ENCODE measurements at places on chromosomes 13 and 19.

GRCh38 chr19:4971424-4971793 lies 2.5 kb downstream of the KDM4B start:
- H3K4me3 ChIP-seq = peak overlapping the region; percentile 71
- DNase-seq = peak; percentile 59
- H3K27ac ChIP-seq = peak overlapping the region; percentile 83
- H3K36me3 ChIP-seq = no peaks in the 10 kb centered on the region
- peaks cover 76% of the 10 kb centered on the region for H3K4me1 ChIP-seq

DNA sequence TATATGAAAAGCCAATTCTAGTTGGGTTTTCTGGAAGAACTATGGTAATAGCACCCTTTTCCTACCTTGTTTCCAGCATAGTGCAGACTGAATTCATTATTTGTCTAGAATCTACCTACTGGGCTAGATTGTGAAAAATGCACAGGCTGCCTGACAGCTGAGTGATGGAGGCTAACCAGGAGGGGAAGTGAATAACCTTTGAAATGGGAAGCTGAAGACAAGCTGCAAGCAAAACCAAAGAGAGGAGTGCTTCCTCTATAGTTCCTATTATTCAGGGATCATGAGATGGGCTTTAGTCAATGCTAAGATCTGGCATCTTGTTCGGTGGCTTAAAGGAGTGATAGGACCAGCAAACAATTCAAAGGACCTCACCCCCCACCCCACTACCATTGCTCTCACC lies 26.9 kb downstream of the MZT1 start:
- no peak overlapping the region for H3K27ac ChIP-seq
- H3K4me1 ChIP-seq = no peaks in the 10 kb centered on the region
- no peaks in the 10 kb centered on the region for H3K27me3 ChIP-seq

GRCh38 chr13:20505405-20506366 lies 20.0 kb downstream of the CRYL1 start:
- H3K4me1 ChIP-seq = no peaks in the 10 kb centered on the region
- no peaks in the 10 kb centered on the region for H3K27me3 ChIP-seq
- no peak overlapping the region for H3K4me3 ChIP-seq
- DNase-seq = no peak

DNA sequence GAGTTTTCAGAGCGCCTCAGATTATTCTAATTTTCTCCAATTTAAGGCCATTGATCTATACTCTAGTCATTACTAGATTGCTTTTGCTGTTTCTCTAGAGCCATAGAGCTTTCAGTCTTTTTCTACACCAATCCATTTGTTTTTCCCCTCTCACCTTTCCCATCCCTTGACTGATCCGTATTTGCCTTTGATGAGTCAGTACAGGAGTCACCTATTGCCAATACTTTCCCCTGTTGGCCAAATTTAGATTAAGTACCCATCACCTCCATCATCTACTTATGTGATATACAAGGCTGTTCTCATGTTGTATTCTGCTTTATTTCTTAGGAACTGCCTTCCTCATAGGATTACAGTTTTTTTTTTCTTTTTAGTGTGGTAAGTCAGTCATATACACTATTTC lies 463.2 kb downstream of the KLF12 start:
- no peaks in the 10 kb centered on the region for H3K27me3 ChIP-seq
- H3K36me3 ChIP-seq = no peaks in the 10 kb centered on the region
- H3K27ac ChIP-seq = no peak overlapping the region
- H3K4me3 ChIP-seq = no peak overlapping the region

DNA sequence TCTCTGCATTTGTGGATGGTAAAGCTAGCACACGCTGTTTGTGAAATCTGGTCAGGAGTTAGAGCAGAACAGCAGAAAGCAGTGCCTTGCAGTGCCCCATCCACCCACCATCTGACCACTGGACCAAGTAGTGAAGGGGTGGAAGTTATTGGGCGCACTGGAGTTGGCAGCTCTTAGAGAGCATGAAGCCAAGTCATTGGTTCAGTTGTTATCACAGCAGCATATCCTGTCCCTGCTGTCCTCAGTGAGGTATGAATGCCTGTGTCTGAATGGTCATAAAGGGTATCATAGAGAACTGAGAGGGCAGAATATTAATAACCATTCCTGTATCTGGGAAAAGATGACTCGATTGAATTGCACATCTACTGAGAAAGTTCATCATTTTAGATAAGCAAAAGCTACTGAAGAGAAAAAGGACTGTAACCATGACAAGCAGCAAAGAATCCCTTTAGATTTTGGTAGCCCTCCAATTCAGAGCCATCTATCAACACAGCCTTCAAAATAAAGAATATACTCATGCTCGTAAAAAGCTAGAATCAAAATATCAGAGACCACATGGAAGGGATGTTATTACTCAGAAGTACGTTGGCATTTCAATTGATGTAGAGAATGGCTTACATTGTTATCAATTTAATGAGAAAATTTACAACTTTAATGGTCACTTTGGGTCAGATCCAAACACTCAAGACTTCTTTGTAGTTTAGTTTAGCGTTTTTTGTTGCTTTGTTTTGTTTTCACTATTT lies 919.0 kb downstream of the EFNB2 start:
- no peaks in the 10 kb centered on the region for H3K36me3 ChIP-seq
- no peaks in the 10 kb centered on the region for H3K4me1 ChIP-seq
- H3K27ac ChIP-seq = no peak overlapping the region
- H3K27me3 ChIP-seq = no peaks in the 10 kb centered on the region

- peaks cover 53% of the 10 kb centered on the region for H3K4me1 ChIP-seq
- H3K36me3 ChIP-seq = no peaks in the 10 kb centered on the region
- H3K27me3 ChIP-seq = no peaks in the 10 kb centered on the region
- DNase-seq = peak; percentile 22
- no peak overlapping the region for H3K4me3 ChIP-seq
- peak overlapping the region; percentile 17 for H3K27ac ChIP-seq
These were observed 39.6 kb downstream of the INSR start for GRCh38 chr19:7254590-7254989.

DNA sequence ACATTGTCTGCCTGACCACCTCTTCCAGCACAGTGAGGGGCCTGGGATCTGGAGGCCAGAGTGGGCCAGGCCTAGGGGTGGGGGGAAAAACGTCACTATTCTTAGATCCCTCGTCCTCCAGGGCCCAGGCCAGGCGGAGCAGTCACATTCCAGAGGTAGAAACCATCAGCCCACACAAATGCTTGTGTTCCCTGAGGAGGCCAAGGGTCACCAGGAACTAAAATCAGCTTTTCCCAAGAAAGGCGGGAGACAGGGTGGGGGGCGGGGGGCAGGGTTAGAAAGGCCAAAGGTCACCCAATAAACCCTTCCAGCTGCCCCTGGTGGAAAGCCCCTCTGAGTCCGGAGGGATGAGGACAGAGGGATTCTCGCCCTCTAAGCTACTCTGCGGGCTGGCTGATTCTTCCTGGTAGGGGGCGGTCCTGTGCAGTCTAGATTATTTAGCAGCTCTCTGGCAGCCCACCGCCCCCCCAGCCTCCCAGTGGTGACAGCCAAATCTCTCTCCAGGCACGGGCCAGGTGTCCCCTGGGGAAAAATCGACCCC lies 23.5 kb upstream of the CCL25 start:
- no peaks in the 10 kb centered on the region for H3K36me3 ChIP-seq
- H3K27me3 ChIP-seq = no peaks in the 10 kb centered on the region
- no peak overlapping the region for H3K4me3 ChIP-seq
- DNase-seq = no peak
- H3K4me1 ChIP-seq = no peaks in the 10 kb centered on the region

GRCh38 chr13:51396352-51396751 lies 56.5 kb downstream of the INTS6 start:
- no peak overlapping the region for H3K4me3 ChIP-seq
- no peak for DNase-seq
- no peaks in the 10 kb centered on the region for H3K27me3 ChIP-seq
- H3K27ac ChIP-seq = peak overlapping the region; percentile 23

DNA sequence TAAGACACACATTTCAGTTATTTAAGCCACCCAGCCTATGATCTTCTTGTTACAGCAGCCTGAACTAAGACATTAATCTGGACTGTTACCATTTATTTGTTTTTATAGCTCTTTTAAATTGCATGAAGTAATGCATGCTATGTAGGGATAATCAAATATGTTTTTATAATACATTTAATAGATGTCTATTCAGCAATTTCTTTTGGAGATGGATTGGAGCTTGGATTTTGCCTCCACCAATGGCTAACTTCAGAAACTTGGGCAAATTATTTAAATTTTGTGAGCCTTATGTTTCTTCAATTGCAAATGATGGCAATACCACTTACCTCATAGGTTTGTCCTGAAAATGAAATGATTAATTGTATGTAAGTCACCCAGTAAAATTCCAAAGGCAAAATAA lies 288.7 kb downstream of the GPC6 start:
- DNase-seq = no peak
- H3K4me1 ChIP-seq = no peaks in the 10 kb centered on the region
- H3K4me3 ChIP-seq = no peak overlapping the region

GRCh38 chr19:35216016-35216832 lies 12.3 kb downstream of the FAM187B start:
- DNase-seq = no peak
- no peak overlapping the region for H3K27ac ChIP-seq
- H3K4me1 ChIP-seq = peaks cover 20% of the 10 kb centered on the region
- H3K27me3 ChIP-seq = no peaks in the 10 kb centered on the region

GRCh38 chr13:23901365-23901764 lies 4.1 kb upstream of the C1QTNF9B start:
- H3K4me3 ChIP-seq = no peak overlapping the region
- peaks cover 12% of the 10 kb centered on the region for H3K4me1 ChIP-seq
- DNase-seq = no peak
- peaks cover 39% of the 10 kb centered on the region for H3K27me3 ChIP-seq
- H3K27ac ChIP-seq = no peak overlapping the region

DNA sequence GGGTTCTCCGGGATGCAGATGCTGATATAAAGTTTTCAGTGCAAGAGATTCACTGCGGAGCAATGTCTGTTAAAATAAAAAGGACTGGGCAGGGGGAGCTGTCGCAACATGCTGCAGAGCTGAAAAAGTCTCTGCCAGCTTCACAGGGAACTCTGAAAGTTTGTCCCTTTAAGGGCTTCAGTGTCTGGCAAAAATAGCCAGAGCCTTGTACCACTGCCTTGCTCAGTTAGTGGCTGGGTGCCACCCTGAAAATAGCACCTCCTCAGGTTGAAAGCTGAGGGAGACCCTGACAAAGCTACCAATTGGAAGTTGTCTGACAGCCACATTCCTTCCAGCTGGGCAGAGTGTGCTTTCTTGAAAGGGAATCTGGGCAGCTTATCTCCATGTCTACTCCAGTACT lies 3.0 kb upstream of the NDFIP2 start:
- no peak overlapping the region for H3K4me3 ChIP-seq
- H3K27ac ChIP-seq = no peak overlapping the region
- H3K4me1 ChIP-seq = peaks cover 9% of the 10 kb centered on the region
- no peak for DNase-seq

GRCh38 chr13:112692104-112692503 lies 2.3 kb downstream of the ATP11A start:
- H3K27ac ChIP-seq = no peak overlapping the region
- H3K27me3 ChIP-seq = no peaks in the 10 kb centered on the region
- H3K4me1 ChIP-seq = peaks cover 18% of the 10 kb centered on the region
- peaks cover 7% of the 10 kb centered on the region for H3K36me3 ChIP-seq
- H3K4me3 ChIP-seq = peak overlapping the region; percentile 86
- DNase-seq = no peak

- H3K27me3 ChIP-seq = no peaks in the 10 kb centered on the region
- H3K4me3 ChIP-seq = no peak overlapping the region
- DNase-seq = no peak
These were observed 15.8 kb upstream of the UQCR11 start for GRCh38 chr19:1621021-1621420.

DNA sequence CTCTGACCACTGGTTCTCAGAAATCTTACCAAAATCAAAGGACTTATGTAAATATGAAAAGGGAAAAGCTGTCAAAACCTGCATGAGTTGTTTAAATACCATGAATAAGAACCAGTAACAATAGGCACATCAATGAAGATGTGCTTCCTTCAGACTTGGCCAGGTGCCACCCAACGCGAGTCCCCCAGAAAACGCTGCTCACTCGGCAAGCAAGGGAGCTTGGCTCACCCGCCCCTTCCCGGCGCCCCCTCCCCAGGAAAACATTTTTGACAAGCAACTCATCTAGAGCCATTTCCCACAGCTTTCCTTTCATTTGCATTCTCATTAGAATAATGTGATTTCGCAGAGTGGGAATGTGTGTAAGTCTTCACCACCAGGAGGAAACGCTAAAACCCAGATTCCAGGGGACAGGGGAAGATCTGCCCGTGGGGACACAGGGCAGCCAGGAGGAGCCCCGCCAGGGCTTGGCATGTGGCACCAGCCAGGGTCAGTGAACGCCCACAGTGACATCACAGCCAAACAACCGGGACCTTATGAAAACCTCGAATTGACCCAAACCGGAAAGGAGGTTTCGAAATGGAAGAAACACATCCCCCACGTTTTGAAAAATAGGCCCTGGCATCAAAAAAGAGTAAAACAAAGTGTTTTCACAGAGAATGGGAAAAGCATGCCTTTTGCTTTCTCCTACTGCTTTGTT lies 366.2 kb upstream of the TSHZ3 start:
- no peak for DNase-seq
- no peaks in the 10 kb centered on the region for H3K4me1 ChIP-seq
- no peaks in the 10 kb centered on the region for H3K27me3 ChIP-seq
- no peak overlapping the region for H3K27ac ChIP-seq
- no peaks in the 10 kb centered on the region for H3K36me3 ChIP-seq
- no peak overlapping the region for H3K4me3 ChIP-seq

- DNase-seq = peak; percentile 65
- no peaks in the 10 kb centered on the region for H3K4me1 ChIP-seq
- no peak overlapping the region for H3K4me3 ChIP-seq
- H3K27me3 ChIP-seq = no peaks in the 10 kb centered on the region
- no peaks in the 10 kb centered on the region for H3K36me3 ChIP-seq
These were observed 353.3 kb upstream of the HTR2A start for GRCh38 chr13:47250146-47250545.

Data from stomach (tissue), 19 donors.